ENCODE measurements at places on chromosomes 12 and 14. TPM values are rescaled to one million over a fixed set of nuclear protein-coding genes. Genes with fewer than 3 reads are reported as not detected.

KCNMB4 gene
- 1.5 TPM for polyA plus RNA-seq

OR4K14 gene
- not detected for polyA plus RNA-seq

AQP5 gene
- polyA plus RNA-seq: not detected

CCDC197 gene
- polyA plus RNA-seq: not detected

TOX4 gene
- polyA plus RNA-seq: 94.6 TPM

TCL1A gene
- not detected for polyA plus RNA-seq

CLEC2A gene
- 0.88 TPM for polyA plus RNA-seq

AQP6 gene
- 0.57 TPM for polyA plus RNA-seq

EML1 gene
- 0.84 TPM for polyA plus RNA-seq

TMEM132C gene
- polyA plus RNA-seq: not detected

SOAT2 gene
- not detected for polyA plus RNA-seq

KRT77 gene
- 1.3 TPM for polyA plus RNA-seq

SIX1 gene
- 0.01 TPM for polyA plus RNA-seq

- no peak overlapping the region for H3K4me3 ChIP-seq
- no peaks in the 10 kb centered on the region for H3K4me1 ChIP-seq
- no peak for DNase-seq
- no peaks in the 10 kb centered on the region for H3K36me3 ChIP-seq
Measured at GRCh38 chr12:45182511-45182910, 33.4 kb upstream of the ANO6 start.

DNA sequence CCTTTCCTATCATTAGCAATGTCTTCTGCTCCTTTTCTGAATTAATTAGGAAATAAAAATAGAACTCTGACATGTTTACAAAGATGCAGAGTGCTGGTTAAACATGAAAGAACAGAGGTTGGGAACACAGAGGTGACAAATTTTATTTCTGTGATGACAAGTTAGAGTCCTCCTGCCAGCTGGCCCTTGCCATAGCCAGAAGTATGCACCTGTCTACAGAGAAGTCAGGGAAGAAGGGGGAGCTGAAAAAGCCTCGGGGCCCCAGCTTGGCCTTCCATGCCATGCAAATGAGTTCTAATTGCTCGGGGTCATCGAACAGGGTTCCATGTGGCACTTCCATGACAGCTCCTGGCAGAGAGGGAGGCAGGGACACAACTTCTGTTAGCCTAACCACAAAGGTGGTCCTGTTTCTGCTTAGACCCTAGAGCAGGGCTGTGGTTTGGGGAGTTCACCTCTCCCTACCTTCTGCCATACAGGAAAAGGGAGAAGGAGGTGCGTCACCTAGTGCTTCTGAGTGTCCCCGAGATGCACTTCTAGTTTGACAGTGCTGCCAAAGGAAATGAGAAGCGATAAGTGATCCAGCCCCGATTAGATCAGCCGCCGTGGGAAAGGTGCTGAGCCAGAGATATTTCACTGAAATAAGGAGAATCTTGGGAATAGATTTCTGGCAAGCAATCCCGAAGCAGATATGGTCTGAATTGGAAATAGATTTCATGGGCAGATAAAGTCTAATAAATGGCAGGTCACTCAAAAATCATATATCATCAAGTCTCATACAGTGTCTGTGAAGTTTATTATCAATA is 155.8 kb upstream of the FOXN3 start:
- H3K4me1 ChIP-seq: no peaks in the 10 kb centered on the region
- DNase-seq: no peak
- H3K27ac ChIP-seq: no peak overlapping the region
- H3K36me3 ChIP-seq: no peaks in the 10 kb centered on the region
- H3K4me3 ChIP-seq: no peak overlapping the region

- H3K4me3 ChIP-seq: no peak overlapping the region
- no peak for DNase-seq
- no peaks in the 10 kb centered on the region for H3K27me3 ChIP-seq
- peaks cover 11% of the 10 kb centered on the region for H3K36me3 ChIP-seq
Measured at GRCh38 chr14:73749706-73750530, 35.7 kb upstream of the PNMA1 start.

GRCh38 chr14:83301791-83302190 is 1768.1 kb upstream of the SEL1L start:
- no peak overlapping the region for H3K4me3 ChIP-seq
- no peaks in the 10 kb centered on the region for H3K36me3 ChIP-seq
- no peaks in the 10 kb centered on the region for H3K27me3 ChIP-seq
- no peak overlapping the region for H3K27ac ChIP-seq

DNA sequence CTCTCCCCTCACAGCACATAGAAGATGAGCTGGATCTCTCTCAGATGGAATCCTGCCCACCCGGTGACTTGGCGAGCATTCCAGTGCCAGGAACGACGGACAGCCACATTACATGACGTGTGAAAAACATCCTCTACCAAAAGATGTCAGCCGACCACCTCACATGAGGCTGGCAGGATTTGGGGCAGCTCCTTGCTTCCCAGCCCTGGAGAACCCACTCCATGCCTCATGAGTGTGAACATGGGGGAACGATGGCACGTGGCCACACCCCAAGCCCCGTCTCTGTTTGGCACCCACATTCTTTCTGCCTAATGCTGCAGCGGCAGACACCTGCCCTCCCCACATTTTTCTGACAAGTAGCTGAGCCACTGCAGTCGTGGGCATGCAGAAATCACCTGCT is 202.5 kb downstream of the CALM1 start:
- H3K27ac ChIP-seq: no peak overlapping the region
- no peak for DNase-seq
- H3K4me1 ChIP-seq: no peaks in the 10 kb centered on the region
- no peaks in the 10 kb centered on the region for H3K36me3 ChIP-seq

- no peak overlapping the region for H3K27ac ChIP-seq
- peaks cover 13% of the 10 kb centered on the region for H3K4me1 ChIP-seq
- no peaks in the 10 kb centered on the region for H3K27me3 ChIP-seq
- no peak overlapping the region for H3K4me3 ChIP-seq
- H3K36me3 ChIP-seq: no peaks in the 10 kb centered on the region
Measured at GRCh38 chr14:34732802-34733201, 18.4 kb upstream of the CFL2 start.

DNA sequence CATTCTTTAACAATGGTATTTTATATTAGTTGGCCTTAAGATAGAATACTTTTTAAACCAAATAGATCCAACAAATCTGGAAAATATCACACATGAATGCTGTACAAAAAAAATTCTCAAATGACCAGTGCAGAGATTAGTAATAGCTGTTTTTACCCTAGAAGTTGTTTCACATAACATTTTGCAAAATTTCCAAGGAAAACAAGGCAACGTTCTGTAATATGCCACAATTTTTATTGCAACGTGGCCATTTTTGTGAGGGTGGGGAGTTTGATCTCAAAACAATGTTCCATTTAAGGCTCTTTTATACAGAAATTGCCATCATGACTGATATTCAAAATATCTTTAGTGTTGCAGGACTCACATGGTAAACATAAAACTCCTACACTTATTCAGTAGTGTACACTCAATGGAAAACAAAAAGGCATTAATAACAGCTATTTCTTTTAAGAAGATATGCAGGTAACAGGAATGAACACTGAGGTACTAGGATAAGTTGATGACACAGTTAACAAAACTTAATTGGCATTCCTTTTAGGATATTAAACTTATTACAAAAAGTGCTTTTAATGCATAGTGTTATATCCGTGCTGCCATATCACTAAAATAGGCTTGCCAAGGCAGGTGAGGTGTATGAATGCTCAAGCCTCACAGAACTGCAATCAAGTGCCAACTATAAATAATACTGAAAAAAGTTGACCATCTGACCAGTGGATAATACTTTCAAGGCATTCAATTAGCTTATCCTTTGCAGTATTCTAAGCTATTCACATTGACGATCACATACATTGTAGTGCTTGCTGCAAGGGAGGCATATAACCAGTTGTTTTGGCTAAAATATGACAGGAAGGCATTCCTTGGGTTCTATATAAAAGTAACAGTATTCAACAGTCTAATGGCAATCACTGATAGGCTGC is 2.3 kb downstream of the CFL2 start:
- H3K27ac ChIP-seq: no peak overlapping the region
- H3K4me1 ChIP-seq: peaks cover 13% of the 10 kb centered on the region
- H3K27me3 ChIP-seq: no peaks in the 10 kb centered on the region
- no peak overlapping the region for H3K4me3 ChIP-seq
- no peak for DNase-seq
- H3K36me3 ChIP-seq: no peaks in the 10 kb centered on the region

GRCh38 chr12:26416550-26416949 is 221.2 kb downstream of the SSPN start:
- no peak overlapping the region for H3K4me3 ChIP-seq
- no peaks in the 10 kb centered on the region for H3K36me3 ChIP-seq
- H3K27me3 ChIP-seq: no peaks in the 10 kb centered on the region
- H3K27ac ChIP-seq: no peak overlapping the region
- DNase-seq: no peak

- no peak for DNase-seq
- H3K4me1 ChIP-seq: peaks cover 11% of the 10 kb centered on the region
- H3K4me3 ChIP-seq: peak overlapping the region; percentile 84
Measured at GRCh38 chr12:12726555-12727093, 9.5 kb downstream of the CDKN1B start.

GRCh38 chr12:52203079-52203921 is 11.5 kb upstream of the KRT80 start:
- peaks cover 55% of the 10 kb centered on the region for H3K4me1 ChIP-seq
- H3K36me3 ChIP-seq: no peaks in the 10 kb centered on the region

GRCh38 chr14:22213120-22213519 is 375.9 kb downstream of the DAD1 start:
- no peak overlapping the region for H3K27ac ChIP-seq
- peaks cover 5% of the 10 kb centered on the region for H3K4me1 ChIP-seq
- no peaks in the 10 kb centered on the region for H3K27me3 ChIP-seq

DNA sequence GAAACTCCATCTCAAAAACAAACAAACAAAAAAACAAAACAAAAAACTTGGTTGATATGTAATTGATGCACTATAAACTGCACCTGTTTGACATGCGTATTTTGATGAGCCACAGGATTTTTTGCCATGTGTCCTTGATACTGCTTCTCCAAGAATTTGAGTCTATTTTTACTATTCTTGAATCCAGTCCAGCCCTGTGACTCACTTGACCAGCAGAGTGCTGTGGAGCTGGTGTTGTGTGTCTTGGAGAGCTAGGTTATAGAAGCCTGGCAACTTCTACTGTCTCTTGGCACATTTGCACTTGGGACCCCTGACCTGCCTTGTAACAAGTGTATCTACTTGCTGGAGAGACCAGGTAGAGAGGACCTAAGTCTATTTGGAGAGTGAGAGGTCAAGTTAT is 52.0 kb downstream of the KLRG1 start:
- no peak for DNase-seq
- no peak overlapping the region for H3K4me3 ChIP-seq
- H3K27me3 ChIP-seq: no peaks in the 10 kb centered on the region

DNA sequence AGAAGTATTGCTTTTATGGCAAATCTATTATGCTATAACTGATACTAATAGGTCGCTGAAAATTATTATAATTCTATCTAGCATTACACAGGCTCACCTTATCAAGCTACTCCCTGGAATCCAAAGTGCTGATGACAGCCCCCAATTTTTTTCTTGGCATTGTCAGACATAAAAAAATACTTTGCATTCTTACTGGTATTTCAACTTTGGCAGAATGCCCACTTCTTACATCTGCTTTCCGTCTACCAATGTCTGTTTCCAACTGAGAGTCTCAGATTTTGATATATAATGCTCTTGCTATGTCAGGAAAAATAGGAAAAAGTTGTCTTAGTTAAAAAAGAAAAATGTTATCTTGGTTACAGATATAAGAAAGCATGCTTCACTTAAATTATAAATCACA is 615.4 kb downstream of the C12orf50 start:
- no peaks in the 10 kb centered on the region for H3K4me1 ChIP-seq
- DNase-seq: no peak
- no peaks in the 10 kb centered on the region for H3K36me3 ChIP-seq
- H3K4me3 ChIP-seq: no peak overlapping the region

GRCh38 chr12:7090222-7090998 is 1.8 kb downstream of the C1R start:
- H3K36me3 ChIP-seq: no peaks in the 10 kb centered on the region
- H3K4me1 ChIP-seq: peaks cover 6% of the 10 kb centered on the region
- DNase-seq: no peak
- no peak overlapping the region for H3K27ac ChIP-seq
- H3K27me3 ChIP-seq: no peaks in the 10 kb centered on the region

GRCh38 chr12:23434154-23434553 is 515.3 kb downstream of the SOX5 start:
- no peak overlapping the region for H3K4me3 ChIP-seq
- no peaks in the 10 kb centered on the region for H3K36me3 ChIP-seq
- no peaks in the 10 kb centered on the region for H3K27me3 ChIP-seq
- H3K27ac ChIP-seq: no peak overlapping the region
- H3K4me1 ChIP-seq: no peaks in the 10 kb centered on the region
- DNase-seq: no peak

- no peaks in the 10 kb centered on the region for H3K27me3 ChIP-seq
- no peak overlapping the region for H3K4me3 ChIP-seq
- no peak overlapping the region for H3K27ac ChIP-seq
- no peak for DNase-seq
- H3K36me3 ChIP-seq: peaks cover 14% of the 10 kb centered on the region
Measured at GRCh38 chr14:45104561-45104960, 20.6 kb downstream of the PRPF39 start.

DNA sequence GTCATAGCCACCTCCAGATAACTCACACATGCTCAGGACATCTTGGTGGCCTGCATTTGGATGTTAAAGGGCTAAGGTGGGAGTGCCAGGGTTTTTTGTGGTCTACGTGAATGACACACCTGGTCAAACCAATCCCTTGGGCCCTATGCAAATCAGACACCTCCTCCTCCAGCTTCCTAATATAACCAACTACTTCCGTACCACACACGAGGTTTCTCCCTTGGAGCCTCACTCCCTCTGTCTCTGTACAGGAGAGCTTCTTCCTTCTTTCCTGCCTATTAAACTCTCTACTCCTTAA is 19.6 kb downstream of the APOBEC1 start:
- no peak for DNase-seq
- H3K4me3 ChIP-seq: no peak overlapping the region
- H3K4me1 ChIP-seq: peaks cover 4% of the 10 kb centered on the region
- no peaks in the 10 kb centered on the region for H3K36me3 ChIP-seq
- H3K27me3 ChIP-seq: no peaks in the 10 kb centered on the region

- no peaks in the 10 kb centered on the region for H3K27me3 ChIP-seq
- H3K36me3 ChIP-seq: peaks cover 4% of the 10 kb centered on the region
- H3K4me3 ChIP-seq: peak overlapping the region; percentile 96
- H3K27ac ChIP-seq: peak overlapping the region; percentile 98
Measured at GRCh38 chr12:6342140-6342889, 439 bp upstream of the TNFRSF1A start.

GRCh38 chr12:113135178-113136127 is at the start of gene RASAL1:
Gene RASAL1 (minus strand): TSS chr12:113135761. CDS start chr12:113135462, 299 bp downstream.
- DNase-seq: no peak
- H3K4me3 ChIP-seq: peak within 1 kb of the TSS; percentile 38
- no peaks in the 10 kb centered on the region for H3K36me3 ChIP-seq
- no peak within 1 kb of the TSS for H3K27ac ChIP-seq
- H3K27me3 ChIP-seq: peaks cover 19% of the 10 kb centered on the region
- no peaks in the 10 kb centered on the region for H3K4me1 ChIP-seq

All from keratinocyte (primary cell).